ENCODE measurements at places on chromosomes 5 and 9.

DNA sequence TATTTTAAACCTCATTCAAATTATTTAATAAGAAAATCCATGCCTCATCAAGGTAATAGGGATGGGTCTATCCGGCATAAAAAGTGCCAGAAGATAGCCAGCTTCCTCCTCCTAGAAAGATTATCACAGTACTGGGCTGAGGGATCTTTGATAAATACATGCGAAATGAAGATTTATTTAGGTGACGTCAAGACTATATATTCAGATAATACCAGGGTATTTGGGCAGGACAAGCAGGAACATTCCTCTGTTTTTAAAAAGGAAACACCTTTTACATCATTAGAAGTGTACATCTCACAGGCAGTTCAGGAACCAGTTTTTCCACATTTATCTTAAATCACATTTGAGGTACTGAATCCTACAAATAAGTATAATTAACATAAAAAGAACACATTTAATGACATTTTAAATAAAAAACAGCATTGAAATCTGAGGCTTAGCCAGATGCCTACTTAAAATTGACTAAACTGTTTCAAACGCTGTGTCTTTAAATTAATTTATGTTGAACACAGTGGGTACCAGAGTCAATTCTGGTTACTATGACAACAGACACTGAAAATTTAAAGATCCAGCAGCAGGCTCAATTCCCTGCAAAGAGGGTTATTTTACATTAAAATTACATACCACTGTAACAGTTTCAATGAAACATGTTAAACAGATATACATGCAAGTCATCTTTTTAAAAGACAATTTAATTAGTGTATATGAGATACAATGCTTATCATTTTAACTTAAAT is 124.7 kb upstream of the SLCO6A1 start:
- no peak for DNase-seq

DNA sequence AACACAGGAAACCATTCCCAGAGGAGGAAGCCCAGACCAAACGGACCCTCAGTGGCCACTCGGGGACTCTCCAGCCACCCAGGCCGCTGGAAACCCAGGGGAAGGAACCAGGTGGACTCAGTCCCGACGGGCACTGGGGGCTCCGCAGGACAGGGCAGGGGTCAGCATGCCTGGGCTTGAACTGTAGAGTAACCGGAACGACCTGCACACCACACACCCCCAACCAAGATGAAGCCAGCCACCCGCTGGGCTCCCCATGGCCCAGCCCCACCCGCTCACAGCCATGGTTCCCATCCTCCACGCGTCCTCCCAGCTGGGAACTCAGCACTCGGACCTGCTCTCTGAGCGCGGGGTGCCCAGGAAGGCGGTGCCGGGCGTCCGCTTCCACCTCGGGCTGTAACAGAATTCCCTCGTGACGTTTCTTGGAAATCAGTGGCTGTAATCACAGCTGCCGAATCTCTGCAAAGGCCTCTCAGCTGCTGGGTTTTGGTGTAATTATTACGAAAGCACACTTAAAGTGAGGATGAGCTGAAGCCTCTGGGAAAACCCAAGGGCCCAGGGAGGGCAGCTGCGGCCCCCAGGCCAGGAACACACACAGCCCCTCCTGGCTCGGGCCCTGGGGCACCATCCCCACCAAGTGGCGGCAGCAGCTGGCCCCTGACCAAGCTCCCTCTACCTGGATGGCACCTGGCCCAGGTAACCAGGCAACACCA is 13.8 kb downstream of the NACC2 start:
- no peak for DNase-seq

- no peak for DNase-seq
Measured at GRCh38 chr5:87015901-87016300, 251.8 kb upstream of the RASA1 start.

DNA sequence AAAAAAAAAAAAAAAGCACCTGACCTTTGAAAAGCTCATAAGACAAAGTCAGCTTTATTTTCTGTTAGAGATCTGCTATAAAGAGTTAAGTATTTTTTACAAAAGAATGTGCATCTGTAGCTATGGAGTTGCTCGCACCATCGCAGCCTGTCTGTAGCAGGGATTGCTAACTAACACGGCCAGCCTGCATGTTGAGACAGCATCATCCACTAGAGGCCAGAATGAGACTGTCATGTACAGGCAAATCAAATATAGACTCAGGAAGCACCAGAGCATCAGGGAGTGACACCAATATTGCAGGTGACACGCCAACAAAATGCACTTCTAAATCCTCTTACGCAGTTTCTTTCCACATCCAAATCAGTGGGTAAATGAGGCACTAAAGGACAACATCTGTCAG is 136.3 kb upstream of the RASEF start:
- no peak for DNase-seq

- no peak for DNase-seq
Measured at GRCh38 chr5:133113331-133114061, 61.7 kb downstream of the HSPA4 start.

Data from activated CD8-positive, alpha-beta memory T cell treated with anti-CD3 and anti-CD28 coated beads for 4 hours (primary cell).